ENCODE measurements at places on chromosomes 16 and 17.

GRCh38 chr16:75754141-75754540 is 27.9 kb upstream of the CPHXL start:
- no peak for DNase-seq

GRCh38 chr17:79325709-79326430 is 251.2 kb downstream of the ENGASE start:
- DNase-seq = no peak

GRCh38 chr16:20944861-20945574 is 44.4 kb downstream of the LYRM1 start:
- DNase-seq = peak; percentile 44

DNA sequence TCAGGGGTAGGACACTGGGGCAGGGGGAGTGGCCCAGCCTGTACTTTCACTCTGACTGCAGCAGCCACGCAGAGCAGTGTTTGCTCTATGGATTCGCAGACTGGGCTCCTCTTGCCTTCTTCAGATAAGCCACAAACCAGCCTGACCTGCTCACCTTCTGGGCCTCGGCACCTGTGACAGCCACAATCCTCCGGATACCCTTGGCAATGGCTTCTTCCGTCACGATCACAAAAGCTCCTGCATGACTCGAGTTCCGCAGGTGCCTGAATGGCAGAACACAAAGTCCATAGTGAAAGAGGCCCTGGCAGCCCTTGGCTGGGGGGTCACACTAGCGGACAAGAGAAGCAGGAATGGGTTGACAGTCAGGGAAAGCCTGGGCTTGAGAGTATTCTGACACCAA is 3.8 kb upstream of the EXOSC6 start:
- no peak for DNase-seq

DNA sequence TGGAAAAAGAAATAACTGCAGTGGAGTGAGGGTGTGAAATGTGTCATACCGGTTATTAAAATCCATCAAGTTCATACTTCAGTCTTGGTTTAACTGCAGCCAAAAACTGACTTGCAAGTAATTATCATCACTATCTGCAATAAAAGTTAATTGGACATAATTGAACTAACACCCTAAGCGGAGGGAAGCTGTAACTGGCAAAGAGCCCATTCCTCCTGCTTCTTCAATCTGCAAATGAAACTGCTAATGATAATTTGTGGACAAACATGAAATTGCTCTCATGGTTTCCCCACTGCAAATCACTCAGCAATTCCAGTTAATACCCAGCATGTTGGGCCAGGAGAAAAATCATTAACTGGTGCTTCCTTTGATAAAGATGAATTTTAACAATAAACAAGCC is 46.5 kb downstream of the FAM222B start:
- DNase-seq = no peak

DNA sequence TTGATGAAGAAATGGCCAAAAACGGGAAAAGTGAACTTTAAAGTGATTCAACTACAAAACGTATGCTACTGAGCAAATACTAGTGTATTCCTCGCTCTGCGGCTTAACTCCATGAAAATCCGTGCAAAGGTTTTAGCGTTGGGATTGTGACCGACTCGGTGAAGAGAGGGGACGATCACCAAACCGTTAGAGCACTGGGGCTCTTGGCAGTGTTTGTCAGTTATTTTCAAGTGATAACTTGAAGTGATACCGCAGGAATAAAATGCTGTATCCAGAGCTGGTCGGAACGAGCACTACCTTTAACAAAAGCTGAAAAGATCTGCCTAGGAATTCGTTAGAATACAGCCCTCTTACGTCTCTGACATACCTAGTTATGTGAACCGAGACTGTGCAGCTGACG is 773 bp upstream of the PPM1D start:
- no peak for DNase-seq

GRCh38 chr16:84758627-84759026 is 58.8 kb downstream of the USP10 start:
- no peak for DNase-seq

GRCh38 chr17:63653050-63653449 is 30.8 kb downstream of the MAP3K3 start:
- DNase-seq = no peak

GRCh38 chr16:31701734-31702133 is 171.9 kb upstream of the ZNF267 start:
- no peak for DNase-seq

DNA sequence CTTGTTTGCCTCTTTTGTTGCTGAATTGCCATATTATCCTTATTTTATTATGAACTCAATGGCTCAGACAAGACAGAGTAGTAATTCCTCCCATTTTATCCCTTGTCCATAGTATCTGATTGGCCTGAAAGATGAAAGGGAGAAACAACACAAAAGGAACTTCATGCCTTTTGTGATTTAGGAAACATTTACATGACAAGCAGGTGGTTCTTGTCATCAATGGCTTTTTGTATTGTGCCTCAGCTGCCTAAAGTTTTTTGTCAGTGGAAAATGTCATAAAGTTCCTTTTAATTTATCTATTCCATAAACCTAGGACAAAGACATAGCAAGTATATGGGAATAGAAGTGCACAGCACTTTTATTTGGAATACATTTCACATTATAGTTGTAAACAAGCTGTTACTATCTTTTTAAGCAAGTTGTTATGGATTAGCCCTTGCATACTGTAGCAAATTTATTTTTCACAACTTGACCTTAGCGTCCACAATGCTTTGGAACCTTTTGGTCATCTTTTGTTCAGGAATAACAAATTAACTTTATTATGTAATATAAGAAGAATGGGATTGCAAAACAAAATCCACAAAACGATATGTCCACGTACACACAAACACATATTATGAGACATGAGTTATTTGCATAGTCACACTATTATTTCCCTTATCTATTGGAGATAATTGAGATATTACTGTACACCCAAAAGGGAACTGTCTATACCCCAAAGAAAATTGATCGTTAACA is 12.4 kb upstream of the MPHOSPH6 start:
- no peak for DNase-seq

All from activated CD4-positive, alpha-beta T cell treated with anti-CD3 and anti-CD28 coated beads, Interleukin-2, Interleukin-4, amounts not matched to agents 100 ng/mL and 50 ng/mL, durations not matched to agents 16 hours and 8 hours (primary cell).